ENCODE measurements at places on chromosomes 6 and 20. TPM values are rescaled to one million over a fixed set of nuclear protein-coding genes. Genes with fewer than 3 reads are reported as not detected.
A peak's percentile ranks its signal among the peaks of the same experiment; 100 is the strongest.

The BTBD3 gene
- total RNA-seq = 21.6 TPM

DNA sequence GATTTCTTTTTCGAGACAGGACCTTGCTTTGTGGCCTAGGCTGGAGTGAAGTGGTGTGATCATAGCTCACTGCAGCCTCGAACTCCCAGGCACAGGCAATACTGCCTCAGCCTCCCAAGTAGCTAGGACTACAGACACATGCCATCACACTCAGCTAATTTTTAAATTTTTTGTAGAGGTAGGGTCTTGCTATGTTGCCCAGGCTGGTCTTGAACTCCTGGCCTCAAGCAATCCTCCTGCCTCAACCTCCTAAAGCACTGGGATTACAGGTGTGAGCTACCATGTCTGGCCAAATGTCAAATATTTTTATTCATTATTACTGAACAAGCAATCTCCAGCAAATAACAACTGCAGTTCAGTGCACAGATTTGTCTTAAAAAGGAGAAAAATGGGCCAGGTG lies 131.7 kb upstream of the IFNGR1 start:
- DNase-seq = no peak
- H3K36me3 ChIP-seq = no peaks in the 10 kb centered on the region
- no peak overlapping the region for H3K4me3 ChIP-seq
- peaks cover 37% of the 10 kb centered on the region for H3K27me3 ChIP-seq
- H3K4me1 ChIP-seq = no peaks in the 10 kb centered on the region

DNA sequence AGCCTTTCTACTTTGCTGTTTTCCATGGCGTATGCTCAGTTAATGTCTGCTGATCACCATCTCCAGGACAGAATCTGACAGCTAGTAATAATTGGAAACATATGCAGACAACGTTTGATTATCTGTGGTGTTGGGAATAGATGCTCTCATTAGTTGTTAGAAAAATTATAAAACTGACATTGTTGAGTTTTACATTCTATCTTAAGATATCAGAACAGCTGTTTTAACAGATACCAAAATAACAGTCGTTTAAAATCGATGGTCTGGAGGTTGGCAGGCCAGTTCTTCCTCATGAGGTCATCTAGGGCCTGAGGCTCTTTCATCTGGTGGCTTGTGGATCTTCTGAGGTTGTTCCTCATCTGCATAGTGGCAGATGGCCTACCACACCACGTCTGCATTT lies 137.6 kb downstream of the AIG1 start:
- peaks cover 8% of the 10 kb centered on the region for H3K4me1 ChIP-seq
- peaks cover 7% of the 10 kb centered on the region for H3K36me3 ChIP-seq
- H3K4me3 ChIP-seq = no peak overlapping the region
- no peak for DNase-seq
- H3K27me3 ChIP-seq = no peaks in the 10 kb centered on the region
- H3K27ac ChIP-seq = no peak overlapping the region

DNA sequence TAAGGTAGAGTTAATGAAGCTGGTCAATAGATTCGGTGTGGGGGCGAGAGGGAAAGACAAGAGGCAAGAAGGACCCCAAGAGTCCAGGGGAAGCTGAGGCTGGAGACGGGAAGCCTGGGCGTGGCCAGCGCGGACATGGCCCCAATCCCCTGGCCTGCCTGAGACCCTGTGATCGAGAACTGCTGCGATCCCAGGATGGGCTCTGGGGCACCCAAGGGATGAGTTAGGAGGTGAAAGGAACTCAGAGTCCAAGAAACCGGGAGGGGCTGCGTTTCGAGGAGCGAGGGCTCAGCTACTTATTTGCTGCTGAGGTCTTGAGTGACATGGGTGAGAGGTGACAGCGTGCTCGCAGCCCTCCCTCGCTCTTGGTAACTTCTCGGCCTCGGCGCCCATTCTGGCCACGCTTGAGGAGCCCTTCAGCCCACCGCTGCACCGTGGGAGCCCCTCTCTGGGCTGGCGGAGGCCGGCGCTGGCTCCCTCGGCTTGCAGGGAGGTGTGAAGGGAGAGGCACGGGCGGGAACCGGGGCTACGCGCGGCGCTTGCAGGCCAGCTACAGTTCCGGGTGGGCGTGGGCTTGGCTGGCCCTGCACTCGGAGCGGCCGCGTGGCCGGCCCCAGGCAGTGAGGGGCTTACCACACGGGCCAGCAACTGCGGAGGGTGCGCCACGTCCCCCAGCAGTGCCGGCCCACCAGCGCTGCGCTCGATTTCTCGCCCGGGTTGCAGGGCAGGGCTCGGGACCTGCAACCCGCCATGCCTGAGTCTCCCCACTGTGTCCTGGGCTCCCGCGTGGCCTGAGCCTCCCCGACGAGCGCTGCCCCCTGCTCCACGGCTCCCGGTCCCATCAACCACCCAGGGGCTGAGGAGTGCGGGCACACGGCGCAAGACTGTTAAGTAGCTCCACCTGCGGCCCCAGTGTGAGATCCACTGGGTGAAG lies 58.2 kb downstream of the IRF4 start:
- H3K4me3 ChIP-seq = no peak overlapping the region
- H3K4me1 ChIP-seq = no peaks in the 10 kb centered on the region
- H3K36me3 ChIP-seq = no peaks in the 10 kb centered on the region
- H3K27ac ChIP-seq = no peak overlapping the region

The LIME1 gene
- 7.1 TPM for total RNA-seq

- H3K4me1 ChIP-seq = peaks cover 4% of the 10 kb centered on the region
- DNase-seq = no peak
- H3K27me3 ChIP-seq = peaks cover 1% of the 10 kb centered on the region
- H3K36me3 ChIP-seq = peaks cover 2% of the 10 kb centered on the region
Measured at GRCh38 chr6:38320358-38320757, 319.4 kb downstream of the BTBD9 start.

DNA sequence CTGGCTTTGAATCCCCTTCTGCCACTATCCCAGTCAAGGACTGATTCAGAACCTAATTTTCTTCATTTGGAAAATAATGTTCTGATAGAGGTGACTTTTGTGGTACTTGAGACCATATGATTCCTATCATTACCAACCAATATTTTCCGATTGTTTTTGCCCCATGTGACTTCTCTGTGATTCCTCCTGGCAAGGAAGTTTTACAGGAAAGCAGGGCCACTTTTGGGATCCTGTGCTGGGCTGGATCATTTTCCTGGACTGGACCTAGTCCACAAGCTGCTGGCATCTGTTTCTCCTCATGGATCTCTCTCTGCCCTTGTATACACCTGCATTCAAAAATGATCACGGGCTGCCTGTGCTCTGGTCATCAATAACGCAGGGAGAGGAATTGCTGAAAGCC lies 13.9 kb upstream of the SNHG17 start:
- H3K36me3 ChIP-seq = peaks cover 20% of the 10 kb centered on the region
- no peaks in the 10 kb centered on the region for H3K27me3 ChIP-seq
- H3K4me3 ChIP-seq = no peak overlapping the region
- no peak for DNase-seq
- peaks cover 23% of the 10 kb centered on the region for H3K4me1 ChIP-seq
- H3K27ac ChIP-seq = no peak overlapping the region

The ADGRF1 gene
- total RNA-seq = not detected

- H3K27me3 ChIP-seq = no peaks in the 10 kb centered on the region
- peaks cover 1% of the 10 kb centered on the region for H3K36me3 ChIP-seq
- no peak for DNase-seq
- no peak overlapping the region for H3K4me3 ChIP-seq
Measured at GRCh38 chr6:2803731-2804429, 37.8 kb downstream of the SERPINB1 start.

DNA sequence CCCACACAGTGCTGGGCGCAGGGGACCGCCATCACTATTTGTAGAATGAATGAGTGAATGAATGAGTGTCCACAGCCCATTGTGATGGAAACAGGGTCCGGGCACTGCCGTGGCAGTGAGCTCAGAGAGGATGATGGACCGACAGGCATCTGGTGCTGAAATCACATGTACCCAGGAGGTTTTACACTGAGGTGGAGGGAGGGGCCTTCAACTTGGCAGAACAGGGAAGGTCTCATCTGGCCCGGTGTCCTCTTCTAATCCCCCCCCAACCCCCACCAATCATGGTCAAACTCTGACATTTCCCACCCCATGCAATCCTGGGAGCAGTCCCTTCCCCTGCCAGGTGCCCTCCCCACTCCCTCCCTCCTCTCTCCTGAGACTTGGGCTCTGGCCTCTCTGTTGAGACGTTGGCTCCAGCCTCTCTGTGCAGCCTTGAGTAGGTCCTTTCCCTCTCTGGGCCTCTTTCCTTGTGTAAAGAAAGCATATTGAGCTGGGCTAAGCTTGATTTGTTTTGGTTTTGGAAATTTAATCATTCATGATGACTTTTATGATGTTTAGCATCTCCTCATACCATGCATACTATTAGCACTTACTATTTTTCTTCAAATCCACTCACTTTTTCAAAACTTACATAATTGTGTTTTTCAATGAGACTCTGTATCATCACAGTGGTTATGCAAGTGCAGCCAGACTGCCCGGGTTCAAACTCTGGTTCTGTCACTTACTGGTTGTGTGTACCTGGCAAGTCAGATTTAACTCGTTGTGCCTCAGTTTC lies 10.8 kb downstream of the KIAA1755 start:
- H3K27me3 ChIP-seq = no peaks in the 10 kb centered on the region
- DNase-seq = peak; percentile 58
- peaks cover 7% of the 10 kb centered on the region for H3K36me3 ChIP-seq
- H3K27ac ChIP-seq = no peak overlapping the region

GRCh38 chr6:19167251-19167650 lies 669.9 kb upstream of the ID4 start:
- H3K4me3 ChIP-seq = no peak overlapping the region
- H3K27me3 ChIP-seq = no peaks in the 10 kb centered on the region
- H3K36me3 ChIP-seq = no peaks in the 10 kb centered on the region
- H3K27ac ChIP-seq = no peak overlapping the region
- peaks cover 68% of the 10 kb centered on the region for H3K4me1 ChIP-seq

DNA sequence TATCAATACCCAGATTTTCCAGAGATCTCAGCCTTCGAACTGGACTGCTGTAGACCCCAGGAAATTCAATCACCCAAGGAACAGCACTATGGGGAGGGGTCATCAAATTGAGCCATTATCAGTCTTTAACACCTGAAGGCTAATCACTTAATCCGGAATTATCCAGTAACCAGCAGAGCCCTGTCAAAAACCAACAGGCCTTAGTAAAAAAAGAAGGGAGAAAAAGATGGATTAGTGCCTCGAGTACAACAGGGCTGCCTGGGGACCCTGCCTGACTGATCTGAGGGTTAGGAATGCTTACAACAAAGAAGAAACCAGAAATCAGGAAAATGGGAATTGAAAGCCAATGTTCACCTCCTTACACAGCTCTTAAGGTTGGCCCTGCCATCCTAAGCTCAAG lies 7.6 kb downstream of the RRAGD start:
- no peak overlapping the region for H3K27ac ChIP-seq
- peaks cover 1% of the 10 kb centered on the region for H3K27me3 ChIP-seq
- H3K36me3 ChIP-seq = no peaks in the 10 kb centered on the region
- H3K4me1 ChIP-seq = peaks cover 5% of the 10 kb centered on the region
- DNase-seq = no peak
- no peak overlapping the region for H3K4me3 ChIP-seq

The ARFGEF3 gene
- 2.7 TPM for total RNA-seq

GRCh38 chr20:4902788-4903187 lies 98.5 kb downstream of the SLC23A2 start:
- no peak overlapping the region for H3K27ac ChIP-seq
- peaks cover 30% of the 10 kb centered on the region for H3K4me1 ChIP-seq
- H3K36me3 ChIP-seq = peaks cover 12% of the 10 kb centered on the region
- no peaks in the 10 kb centered on the region for H3K27me3 ChIP-seq
- no peak overlapping the region for H3K4me3 ChIP-seq
- no peak for DNase-seq

GRCh38 chr20:62155428-62156253 lies 12.1 kb downstream of the SS18L1 start:
- no peak overlapping the region for H3K4me3 ChIP-seq
- no peaks in the 10 kb centered on the region for H3K27me3 ChIP-seq
- H3K27ac ChIP-seq = peak overlapping the region; percentile 22
- H3K36me3 ChIP-seq = peaks cover 8% of the 10 kb centered on the region
- H3K4me1 ChIP-seq = peaks cover 25% of the 10 kb centered on the region

DNA sequence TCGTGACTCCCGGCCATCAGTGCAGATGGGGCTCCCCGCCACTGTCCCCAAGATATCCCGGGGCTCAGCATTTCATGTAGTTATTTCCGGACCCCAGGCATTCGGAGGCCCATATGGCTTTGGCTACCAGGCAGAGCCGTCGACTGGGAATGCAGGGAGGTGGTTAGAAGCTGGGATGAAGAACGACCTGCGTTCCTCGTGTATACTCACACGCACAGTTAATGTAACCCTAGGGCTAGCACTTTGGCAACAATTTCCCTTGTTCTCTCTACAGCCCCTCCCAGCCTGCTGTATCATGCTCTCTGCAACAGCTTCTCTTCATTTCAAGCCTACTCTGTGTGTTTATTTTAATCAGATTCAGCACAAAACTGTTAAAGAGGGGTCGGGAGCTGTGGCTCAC lies 240.4 kb downstream of the MYLK4 start:
- H3K27ac ChIP-seq = no peak overlapping the region
- H3K4me1 ChIP-seq = peaks cover 29% of the 10 kb centered on the region
- no peaks in the 10 kb centered on the region for H3K36me3 ChIP-seq
- H3K4me3 ChIP-seq = no peak overlapping the region
- H3K27me3 ChIP-seq = no peaks in the 10 kb centered on the region
- no peak for DNase-seq

The FHL5 gene
- not detected for total RNA-seq

Measured in chondrocyte (in vitro differentiated cells).